AG08395 (cell line): ENCODE measurements at places on chromosomes 1 and 21.
A peak's percentile ranks its signal among the peaks of the same experiment; 100 is the strongest.

DNA sequence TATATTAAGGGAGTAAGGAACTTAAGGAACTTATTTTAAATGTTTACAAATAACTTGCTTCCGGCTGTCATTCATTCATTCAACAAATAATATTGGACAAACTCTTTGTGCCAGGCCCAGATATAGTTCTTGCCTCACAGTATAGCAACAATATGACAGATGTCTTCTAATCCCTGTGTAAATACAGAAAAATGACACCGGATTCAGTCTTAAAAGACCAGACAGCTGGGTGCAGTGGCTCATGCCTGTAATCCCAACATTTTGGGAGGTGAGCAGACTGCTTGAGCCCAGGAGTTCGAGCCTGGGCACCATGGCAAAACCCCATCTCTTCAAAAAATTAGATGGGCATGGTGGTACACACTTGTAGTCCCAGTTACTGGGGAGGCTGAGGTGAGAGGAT is 23.7 kb downstream of the EIF2B3 start:
- DNase-seq: no peak

DNA sequence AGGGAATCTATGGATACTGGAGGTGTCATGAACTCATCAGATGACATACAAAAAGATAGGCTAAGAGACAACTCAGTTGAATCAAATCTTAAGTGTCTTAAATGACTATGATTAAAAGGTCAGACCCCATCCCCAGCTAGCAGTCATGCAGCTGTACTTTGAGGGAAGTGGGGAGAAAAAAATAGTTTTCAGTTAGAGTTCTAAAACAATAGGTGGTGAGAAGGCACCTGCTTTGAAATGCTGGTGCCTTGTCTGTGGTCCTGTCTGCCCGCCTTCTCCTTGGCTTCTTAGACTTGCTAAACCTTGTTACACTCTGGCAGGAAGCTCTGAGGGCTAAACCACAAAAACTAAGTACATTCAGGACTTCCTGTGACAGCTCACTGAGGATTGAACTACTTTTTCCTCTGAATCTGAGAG is 15.3 kb downstream of the CD2 start:
- DNase-seq: peak; percentile 11

DNA sequence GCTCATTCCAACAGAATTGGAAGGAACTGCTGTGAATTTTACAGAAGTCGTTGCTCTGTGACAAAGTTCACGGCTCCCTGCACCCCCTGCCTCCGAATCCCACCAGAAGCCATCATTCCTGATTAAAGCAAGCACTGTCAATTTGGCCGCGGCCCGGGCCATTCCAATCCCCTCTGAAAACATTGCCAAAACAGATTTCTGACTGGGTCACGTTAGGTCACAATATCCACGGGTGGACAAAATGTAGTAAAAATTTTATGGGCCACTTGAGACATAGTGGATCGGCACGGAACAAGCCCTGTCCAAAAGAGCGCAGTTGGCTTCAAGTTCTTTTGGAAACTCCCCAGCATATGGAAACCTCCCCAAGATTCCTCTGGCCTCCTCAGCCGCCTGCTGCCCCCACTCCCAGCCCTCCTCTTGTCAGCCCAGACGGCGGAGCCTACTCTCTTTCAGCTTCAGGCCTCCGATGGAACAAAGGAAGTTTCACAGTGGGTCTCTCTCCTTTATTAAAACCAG is 67.2 kb upstream of the IFNAR2 start:
- DNase-seq: no peak

DNA sequence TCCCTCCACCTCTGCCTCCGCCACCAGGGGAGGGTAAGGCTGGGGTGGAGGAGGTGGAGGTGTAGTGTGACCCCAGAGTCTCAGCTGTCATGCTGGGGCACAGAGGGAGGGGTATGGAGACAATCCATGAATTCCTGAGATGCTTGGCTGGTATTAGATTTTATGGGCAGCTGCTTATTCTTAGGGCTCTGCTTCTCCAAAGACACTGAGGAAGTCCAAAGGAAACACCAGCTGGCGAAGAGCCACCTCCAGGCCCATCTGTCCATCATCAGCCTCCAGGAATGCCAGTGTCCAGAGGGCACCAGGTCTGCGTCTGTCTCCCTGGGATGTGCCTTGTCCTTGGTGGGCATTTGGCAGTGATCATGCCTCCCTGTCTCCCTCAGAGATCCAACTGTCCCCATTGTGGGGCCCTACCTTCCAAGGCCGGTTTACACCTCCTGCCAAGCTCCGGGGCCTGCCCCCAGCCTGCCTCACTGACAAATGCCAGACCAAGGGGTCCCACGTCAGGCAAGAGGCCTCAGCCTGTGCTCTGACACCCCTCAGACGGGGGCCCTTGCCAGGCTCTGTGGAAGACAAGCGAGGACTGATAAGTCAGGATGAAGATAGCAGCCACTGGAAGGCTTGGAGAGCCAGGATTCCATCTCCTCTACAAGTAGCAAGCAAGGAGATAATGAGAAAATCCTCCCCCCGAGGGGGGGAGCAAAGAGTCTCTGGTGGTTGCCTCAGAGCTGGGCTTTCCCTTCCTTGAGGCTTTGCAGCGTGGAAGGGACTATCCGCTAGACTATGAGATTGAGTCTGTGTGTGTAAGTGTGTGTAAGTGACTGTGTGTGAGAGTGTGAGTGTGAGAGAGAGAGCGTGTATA is 1.6 kb downstream of the TNNI1 start:
- no peak for DNase-seq

- DNase-seq: no peak
Measured at GRCh38 chr1:117181630-117182041, 29.1 kb downstream of the VTCN1 start.

- DNase-seq: peak; percentile 65
Measured at GRCh38 chr1:234309598-234310459, 63.4 kb upstream of the COA6 start.

GRCh38 chr1:221032637-221033280 is 153.5 kb downstream of the HLX start:
- no peak for DNase-seq

DNA sequence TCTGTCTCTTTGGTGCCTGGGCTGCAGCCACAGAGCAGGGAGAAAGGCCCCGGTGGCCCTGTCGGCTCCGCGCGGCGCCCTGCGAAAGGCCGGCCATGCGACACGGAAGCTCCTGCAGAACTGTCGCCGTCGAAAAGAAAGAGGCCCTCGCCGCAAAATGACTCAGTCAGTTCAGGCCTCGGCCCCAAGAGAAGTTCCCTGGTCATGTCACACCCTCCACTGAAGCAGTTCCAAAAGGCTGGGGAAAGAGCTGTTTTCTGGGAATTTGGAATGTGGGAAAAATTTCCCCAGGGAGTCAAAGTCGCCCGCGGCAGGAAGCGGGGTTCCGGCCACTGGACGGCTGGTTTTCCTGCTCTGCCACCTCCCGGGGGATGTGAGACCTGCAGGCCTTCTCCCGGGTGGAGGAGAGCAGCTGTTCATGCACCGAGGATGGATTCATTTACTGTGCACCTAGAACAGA is 115.8 kb upstream of the ZNF678 start:
- DNase-seq: peak; percentile 48

DNA sequence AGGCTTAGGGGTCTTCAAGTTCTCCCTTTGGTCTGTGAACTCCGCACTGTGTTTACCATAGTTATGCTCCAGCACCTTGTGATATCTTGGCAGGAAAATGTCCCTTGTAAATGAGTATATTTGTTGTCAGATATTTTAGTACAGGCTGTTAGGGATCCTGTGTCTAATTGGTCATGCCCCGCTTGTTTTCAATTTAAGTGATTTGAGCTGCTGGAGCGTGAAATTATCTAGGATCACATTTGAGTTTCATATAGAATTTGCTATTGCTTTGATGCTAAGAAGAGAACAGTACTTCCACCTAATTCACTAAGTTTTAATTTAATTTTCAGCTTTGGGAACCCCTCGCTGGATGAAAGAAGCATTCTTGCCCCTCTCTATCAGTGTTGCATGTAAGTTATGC is 15.4 kb upstream of the TOR3A start:
- DNase-seq: no peak

GRCh38 chr1:201353186-201353940 is 24.1 kb downstream of the TNNT2 start:
- DNase-seq: no peak

DNA sequence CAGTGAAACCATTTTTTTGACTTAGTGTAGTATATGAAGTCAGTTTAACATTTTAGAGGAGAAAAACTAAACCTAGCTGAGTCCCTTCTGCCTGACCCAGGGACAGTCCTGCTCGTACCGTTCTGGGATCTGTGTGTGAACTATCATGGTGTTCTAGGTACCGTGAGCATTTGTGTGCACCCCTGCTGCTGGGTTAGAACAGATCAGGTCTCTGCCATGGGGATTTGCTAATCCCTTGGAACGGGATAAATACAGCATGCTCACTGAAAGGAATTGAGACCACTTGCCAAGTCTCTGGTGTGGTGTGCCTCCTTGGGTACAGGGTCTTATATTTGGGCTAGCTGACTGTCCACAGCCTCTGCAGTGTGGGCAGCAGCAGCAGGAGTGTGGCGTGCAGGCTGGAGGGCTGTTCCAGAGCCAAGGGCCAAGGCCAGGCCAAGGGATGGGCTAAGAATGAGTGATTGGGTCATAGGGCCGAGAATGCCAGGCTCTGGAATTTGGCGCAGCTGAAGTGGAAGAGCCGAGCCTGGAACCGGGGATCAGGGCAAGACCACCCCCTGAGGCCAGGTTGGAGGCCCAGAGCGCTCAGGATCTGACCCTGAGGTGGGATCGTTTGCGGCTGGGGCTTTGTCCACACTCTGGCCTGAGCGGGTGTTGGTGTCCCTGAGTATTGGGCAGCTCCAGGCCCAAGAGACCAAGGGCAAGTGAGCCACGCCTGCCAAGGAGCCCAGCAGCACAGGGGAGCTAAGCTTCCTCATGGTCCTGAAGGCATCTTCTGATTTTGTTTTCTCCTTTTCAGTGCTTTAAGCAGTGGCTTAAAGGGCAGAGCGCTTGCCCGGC is 66.3 kb downstream of the VPS26C start:
- DNase-seq: no peak

DNA sequence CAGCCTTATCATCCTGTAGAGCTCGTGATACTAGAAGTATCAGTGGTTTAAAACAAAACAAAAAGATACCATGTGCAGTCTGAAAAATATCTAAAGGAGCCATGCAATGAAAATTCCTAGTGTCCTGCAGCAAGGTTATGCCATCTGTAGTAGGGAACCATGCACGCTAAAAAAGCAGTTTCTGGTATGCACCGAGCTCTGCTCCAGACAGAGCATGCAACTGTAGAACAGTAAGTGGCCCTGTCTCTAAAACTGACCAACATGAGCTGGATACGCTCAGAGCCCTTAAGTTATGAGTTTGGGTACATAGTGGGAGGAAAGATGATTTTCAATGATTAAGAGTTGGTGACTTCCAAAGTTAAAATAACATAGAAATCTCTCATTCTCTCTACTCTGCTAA is 159.3 kb upstream of the ADAMTS5 start:
- no peak for DNase-seq

DNA sequence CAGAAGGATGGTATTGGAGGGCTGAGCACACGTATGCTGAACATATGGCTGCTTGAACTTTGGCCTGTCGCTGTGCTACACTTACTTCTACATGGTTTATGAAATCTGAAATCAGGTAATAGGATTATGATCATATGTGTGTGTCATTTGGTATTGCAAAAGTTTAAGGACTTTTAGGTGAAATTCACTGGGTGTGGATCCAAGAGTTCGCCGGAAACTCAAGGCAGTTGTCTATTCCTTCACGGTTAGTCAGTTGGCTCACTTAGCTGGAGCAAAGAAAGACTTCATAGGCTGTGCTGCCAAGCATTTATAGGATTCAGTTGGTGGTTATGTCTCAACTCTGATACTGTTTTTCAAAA is 927 bp downstream of the UAP1 start:
- peak; percentile 47 for DNase-seq

DNA sequence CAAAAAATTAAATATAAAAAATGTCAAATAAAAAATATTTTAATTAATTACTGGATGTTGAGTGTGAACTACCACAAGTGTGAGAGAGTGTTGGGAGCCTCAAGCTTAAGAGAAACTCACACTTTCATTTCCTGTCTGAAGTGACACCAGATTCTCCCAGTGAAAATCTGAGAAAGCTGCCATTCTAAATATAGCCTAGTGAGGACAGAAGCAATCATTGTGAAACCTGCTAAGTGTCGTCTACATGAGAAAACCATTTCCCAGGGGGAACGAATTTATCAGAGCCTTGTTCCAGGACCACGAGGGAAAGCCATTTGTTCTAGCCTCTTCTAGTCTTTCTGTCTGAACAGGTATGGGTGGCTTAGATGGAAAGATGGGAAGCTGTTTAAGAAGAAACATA is 329.3 kb upstream of the PRMT6 start:
- no peak for DNase-seq

- DNase-seq: peak; percentile 84
Measured at GRCh38 chr1:92411511-92411910, 75.2 kb downstream of the GFI1 start.

DNA sequence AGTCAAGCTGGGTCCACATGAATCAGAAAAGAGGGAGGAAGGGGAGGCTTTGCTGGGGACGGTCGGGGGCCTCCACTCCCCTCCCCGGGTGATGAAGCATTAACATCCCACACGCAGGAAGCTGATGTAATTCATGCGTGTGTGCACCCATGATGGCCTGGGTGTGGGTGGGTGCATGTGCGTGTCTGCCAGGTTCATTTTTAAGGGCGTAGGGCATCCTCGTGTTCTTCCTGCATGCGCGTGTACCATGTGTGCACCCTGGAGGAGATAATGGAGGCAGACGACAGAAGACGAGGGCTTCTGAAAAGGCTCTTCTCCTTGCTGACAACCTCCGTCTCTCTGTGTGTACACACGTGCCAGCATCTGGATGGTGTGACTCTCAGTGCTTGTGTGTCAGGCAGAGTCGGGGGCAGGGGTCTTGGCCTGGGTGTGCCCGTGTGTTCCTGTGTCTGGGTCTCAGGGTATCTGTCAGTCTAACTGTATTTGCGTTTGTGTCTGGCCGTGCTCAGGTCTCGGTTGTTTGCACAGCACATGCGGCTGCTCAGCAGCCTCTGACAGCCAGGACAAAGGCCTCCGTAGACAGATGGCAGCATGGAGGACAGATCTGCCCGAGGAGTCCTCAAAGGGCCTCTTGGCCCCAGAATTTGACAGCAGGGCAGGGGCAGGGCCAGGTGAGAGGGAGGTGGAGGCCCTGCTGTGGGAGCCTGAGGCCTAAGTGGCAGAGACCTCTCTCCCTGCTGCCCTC is 2.4 kb downstream of the RAP1GAP start:
- no peak for DNase-seq

DNA sequence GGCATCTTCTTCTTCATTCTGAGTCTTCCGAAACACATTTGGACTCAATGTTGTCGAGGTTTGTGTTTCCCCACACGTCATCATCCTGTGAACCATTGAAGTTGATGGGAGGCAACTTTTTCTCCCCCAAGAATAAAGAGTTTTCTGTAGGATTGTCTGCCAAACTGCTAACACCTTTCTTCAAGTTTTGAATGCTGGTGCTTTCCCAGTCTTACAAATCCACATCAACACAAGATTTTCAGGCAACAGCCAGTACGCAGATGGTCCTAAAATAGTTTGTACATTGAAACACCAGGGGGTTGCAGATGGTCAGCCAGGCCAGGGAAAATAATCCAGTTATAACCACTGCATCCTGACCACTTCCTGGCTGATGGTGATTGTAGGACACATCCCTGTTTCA is 187.9 kb downstream of the DISC1 start:
- DNase-seq: no peak
